Endothelial cell of umbilical vein (primary cell): ENCODE measurements at places on chromosomes 13 and 19.
A peak's percentile ranks its signal among the peaks of the same experiment; 100 is the strongest.

- DNase-seq, result no peak
Observed at GRCh38 chr19:14672188-14672872, 2.3 kb downstream of the ADGRE3 start.

GRCh38 chr19:33301144-33301899, 1.0 kb downstream of the CEBPA start:
- DNase-seq, result no peak

- no peak for DNase-seq
Observed at GRCh38 chr13:39956036-39956435, 300.6 kb downstream of the COG6 start.

GRCh38 chr13:29704648-29705047, 109.2 kb upstream of the SLC7A1 start:
- DNase-seq, result no peak

- DNase-seq, result peak; percentile 55
Observed at GRCh38 chr13:25901460-25902376, 150.1 kb downstream of the SHISA2 start.

GRCh38 chr13:98450026-98450425, 126.9 kb downstream of the STK24 start:
- DNase-seq, result no peak

DNA sequence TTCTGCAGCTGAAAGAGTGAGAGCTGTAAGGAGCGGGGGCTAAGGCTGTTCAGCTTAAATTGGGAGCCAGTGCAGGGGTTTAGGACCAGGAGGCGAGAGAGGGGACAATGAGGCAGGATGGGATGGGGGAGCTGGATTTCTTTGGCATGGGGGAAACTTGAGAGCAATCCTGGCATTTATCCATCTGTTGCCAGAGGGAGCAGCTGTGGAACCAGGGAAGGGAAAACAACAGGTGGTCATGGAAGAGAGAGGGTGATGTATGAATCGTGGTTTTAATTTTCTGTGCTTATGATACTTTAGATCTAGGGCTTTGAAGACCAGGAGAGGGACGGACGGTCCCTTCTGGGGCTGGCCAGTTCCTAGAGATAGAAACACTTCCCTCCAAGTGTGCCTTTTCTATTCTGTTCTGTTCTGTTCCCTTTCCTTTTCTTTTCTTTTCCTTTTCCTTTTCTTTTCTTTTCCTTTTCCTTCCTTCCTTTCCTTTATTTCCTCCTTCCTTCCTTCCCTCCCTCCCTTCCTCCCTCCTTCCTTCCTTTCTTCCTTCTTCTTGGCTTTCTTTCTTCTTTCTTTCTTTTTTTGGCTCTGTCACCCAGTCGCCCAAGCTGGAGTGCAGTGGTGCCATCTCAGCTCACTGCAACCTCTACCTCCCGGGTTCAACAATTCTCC, 16.0 kb upstream of the CCL25 start:
- no peak for DNase-seq

DNA sequence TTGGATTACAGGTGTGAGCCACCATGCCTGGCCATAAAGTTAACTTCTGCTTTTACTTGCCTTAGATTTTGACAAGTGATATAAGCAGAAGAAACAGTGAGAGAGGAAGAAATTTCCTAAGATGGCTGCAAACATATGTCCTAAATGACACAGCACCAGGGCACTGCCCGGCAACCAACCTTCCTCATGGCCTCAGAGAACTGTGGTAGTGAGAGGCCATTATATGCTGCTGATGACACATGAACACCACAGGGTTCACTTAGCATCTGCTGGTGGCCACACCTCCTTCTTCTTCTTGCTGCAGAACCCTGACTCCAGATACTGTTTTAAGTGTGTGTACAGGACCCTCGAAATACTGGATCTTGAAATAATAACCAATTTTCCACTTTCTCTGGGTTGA, 88.2 kb downstream of the KCTD12 start:
- DNase-seq, result no peak

- no peak for DNase-seq
Observed at GRCh38 chr19:33447336-33448158, 74.0 kb downstream of the CEBPG start.

- DNase-seq, result peak; percentile 46
Observed at GRCh38 chr13:63554157-63554556, 2138.5 kb upstream of the PCDH20 start.

GRCh38 chr19:792306-792885, 4.9 kb upstream of the PTBP1 start:
- DNase-seq, result no peak

- DNase-seq, result no peak
Observed at GRCh38 chr13:98350746-98351330, 173.8 kb upstream of the RNF113B start.

GRCh38 chr19:28820289-28820688, 392.7 kb downstream of the UQCRFS1 start:
- DNase-seq, result no peak

DNA sequence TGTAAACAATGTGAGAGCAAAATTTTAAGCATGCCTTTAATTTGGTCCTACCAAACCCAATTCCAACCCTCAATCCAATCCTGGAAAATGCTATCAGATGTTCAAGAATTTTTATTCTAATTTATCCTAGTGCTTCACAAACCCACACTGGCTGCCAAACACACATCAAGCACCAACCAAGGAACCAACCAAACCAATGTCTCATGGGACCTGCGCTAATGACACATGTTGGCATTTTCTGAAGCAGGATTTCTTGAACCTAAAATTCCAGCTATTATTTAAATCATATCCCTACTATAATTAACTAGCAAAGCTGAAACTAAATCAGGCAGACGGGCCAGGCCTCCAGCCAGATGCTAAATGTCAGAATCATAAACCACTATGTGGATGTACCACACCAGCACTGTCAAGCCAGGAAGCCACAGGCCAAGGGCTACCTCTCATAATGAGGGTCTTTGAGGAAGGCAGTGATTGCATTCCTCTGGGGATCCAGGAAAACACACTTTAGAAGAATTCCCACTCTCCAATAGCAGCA, 5.8 kb downstream of the LATS2 start:
- no peak for DNase-seq

DNA sequence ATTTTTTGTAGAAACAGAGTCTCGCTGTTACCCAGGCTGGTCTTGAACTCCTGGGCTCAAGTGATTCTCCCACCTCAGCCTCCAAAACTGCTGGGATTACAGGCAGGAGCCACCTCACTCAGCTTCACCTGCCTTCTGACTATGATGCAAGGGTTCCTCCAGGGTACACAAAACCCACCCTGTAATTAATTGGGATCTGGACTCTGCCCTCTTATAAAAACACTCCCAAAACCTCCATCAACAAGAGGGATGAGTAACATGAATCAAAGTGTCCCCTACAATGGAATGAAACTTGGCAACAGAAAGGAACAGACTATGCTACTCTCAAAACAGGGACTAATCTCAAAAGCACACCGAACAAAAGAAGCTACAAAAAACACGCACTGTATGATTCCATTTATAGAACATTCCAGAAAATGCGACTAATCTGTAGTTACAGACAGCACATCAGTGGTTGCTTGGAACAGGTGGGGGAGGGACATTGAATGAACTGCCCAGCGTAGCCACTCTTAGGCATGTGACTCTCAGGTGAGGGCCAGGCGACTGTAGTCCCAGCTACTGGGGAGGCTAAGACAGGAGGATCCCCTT, 3.2 kb upstream of the PRR36 start:
- DNase-seq, result no peak

- DNase-seq, result no peak
Observed at GRCh38 chr13:59834801-59835200, 328.9 kb downstream of the DIAPH3 start.

- peak; percentile 6 for DNase-seq
Observed at GRCh38 chr13:32537580-32538142, 934 bp downstream of the N4BP2L2 start.

GRCh38 chr19:482186-483041, 13.9 kb upstream of the MADCAM1 start:
- DNase-seq, result no peak

- no peak for DNase-seq
Observed at GRCh38 chr13:72174549-72174948, 307.5 kb upstream of the DACH1 start.
